ENCODE measurements at places on chromosomes 5 and 9. TPM values are rescaled to one million over a fixed set of nuclear protein-coding genes. Genes with fewer than 3 reads are reported as not detected.

- no peaks in the 10 kb centered on the region for H3K27me3 ChIP-seq
- H3K36me3 ChIP-seq: no peaks in the 10 kb centered on the region
- no peak overlapping the region for H3K27ac ChIP-seq
- DNase-seq: no peak
Measured at GRCh38 chr9:136291306-136292025, 12.4 kb downstream of the CCDC187 start.

The FOXD4L3 gene
- not detected for total RNA-seq

The DOLK gene
- total RNA-seq: 15.2 TPM

GRCh38 chr5:6396043-6396442 is 17.7 kb upstream of the MED10 start:
- H3K4me3 ChIP-seq: no peak overlapping the region
- no peaks in the 10 kb centered on the region for H3K36me3 ChIP-seq
- no peak for DNase-seq
- peaks cover 2% of the 10 kb centered on the region for H3K4me1 ChIP-seq
- H3K27me3 ChIP-seq: peaks cover 9% of the 10 kb centered on the region
- no peak overlapping the region for H3K27ac ChIP-seq

DNA sequence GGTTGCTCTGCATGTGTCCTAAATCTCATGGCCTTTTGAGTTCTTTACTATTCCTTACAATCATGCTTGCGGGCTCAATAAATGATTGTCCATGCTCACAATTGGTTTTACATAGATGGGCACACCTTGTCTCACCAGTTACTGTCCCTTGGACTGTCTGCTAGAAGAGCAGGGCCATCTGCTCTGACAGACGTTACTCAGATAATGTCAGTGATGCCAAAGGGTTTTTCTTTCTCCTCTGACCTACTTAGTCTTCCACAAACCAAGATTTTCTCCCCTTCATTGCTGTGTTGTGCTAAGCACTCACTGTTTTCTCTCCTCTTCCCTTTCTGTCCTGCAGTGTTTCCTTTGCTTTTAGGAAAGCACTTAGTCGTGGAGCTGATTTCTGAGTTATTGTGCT is 562.3 kb downstream of the KIF4B start:
- no peak for DNase-seq
- no peak overlapping the region for H3K4me3 ChIP-seq
- H3K27ac ChIP-seq: no peak overlapping the region
- no peaks in the 10 kb centered on the region for H3K27me3 ChIP-seq
- H3K4me1 ChIP-seq: no peaks in the 10 kb centered on the region

DNA sequence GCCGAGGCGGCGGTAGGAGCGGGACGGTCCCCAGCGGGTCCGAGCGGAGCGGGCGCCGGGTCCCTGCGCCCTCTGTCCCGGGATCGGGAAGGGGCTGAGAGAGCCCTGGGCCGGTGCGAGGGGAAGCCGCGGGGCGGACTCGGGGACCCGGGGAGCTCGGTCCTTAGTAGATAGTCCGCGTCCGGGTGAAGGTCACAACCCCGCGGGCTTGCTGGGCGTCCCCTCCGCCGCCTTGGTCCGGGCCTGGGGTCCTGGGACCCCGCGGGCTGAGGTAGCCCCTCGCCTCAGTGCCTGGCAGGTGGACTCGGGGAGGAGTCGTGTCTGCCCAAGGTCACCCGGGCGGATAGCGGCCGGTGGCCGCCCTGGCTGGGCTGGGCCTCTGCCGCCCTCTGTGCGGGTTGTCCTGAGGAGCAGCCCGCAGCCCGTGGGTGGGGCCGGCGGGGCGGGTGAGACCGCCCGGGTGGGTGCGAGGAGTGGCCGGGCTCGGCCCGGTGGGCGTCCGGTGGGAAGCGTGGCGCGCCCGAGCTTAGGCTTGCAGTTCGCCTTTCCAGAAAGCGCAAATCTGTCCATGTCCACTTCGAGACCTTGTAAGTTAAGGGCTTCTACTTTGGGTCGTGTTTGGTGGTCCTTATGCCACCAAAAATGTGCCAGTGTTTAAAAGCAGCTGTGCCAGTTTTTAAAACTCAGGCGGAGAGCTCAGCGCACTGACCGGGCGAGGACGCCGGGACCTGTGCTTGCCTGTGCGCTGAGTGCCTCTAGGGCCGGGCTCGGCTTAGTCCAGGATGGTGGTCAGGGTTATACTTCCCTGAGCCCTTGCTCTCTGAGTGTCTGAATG is 554 bp downstream of the SDHA start:
- H3K27me3 ChIP-seq: no peaks in the 10 kb centered on the region
- H3K27ac ChIP-seq: peak overlapping the region; percentile 93
- H3K4me3 ChIP-seq: peak overlapping the region; percentile 97

The ZNF300 gene
- total RNA-seq: 0.47 TPM

- H3K27ac ChIP-seq: no peak overlapping the region
- no peaks in the 10 kb centered on the region for H3K4me1 ChIP-seq
- peaks cover 80% of the 10 kb centered on the region for H3K27me3 ChIP-seq
- DNase-seq: peak; percentile 73
Measured at GRCh38 chr5:73170522-73170921, 2.5 kb upstream of the TMEM174 start.

DNA sequence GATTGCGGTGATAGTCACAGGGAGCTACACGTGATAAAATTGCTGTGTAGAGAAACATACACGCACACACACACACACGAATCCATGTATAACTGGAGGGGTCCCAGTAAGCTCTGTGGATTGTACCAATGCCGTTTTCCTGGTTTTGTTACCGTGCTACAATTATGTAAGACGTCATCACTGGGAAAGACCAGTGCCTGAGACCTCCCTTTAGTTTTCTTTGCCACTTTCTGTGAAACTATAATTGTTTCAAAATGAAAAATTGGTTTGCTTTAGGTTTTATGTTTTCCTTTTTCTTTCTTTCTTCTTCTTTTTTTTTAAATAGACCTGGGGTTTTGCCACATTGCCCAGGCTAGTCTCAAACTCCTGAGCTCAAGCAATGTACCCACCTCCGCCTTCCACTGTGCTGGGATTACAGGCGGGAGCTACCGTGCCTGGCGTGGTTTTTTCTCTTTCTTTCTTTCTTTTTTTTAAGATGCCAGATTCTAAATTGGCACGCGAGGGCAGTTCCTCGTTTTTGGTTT is 21.3 kb downstream of the OR2V2 start:
- H3K27me3 ChIP-seq: peaks cover 60% of the 10 kb centered on the region
- H3K4me3 ChIP-seq: peak overlapping the region; percentile 5
- peaks cover 61% of the 10 kb centered on the region for H3K4me1 ChIP-seq
- H3K36me3 ChIP-seq: peaks cover 3% of the 10 kb centered on the region

DNA sequence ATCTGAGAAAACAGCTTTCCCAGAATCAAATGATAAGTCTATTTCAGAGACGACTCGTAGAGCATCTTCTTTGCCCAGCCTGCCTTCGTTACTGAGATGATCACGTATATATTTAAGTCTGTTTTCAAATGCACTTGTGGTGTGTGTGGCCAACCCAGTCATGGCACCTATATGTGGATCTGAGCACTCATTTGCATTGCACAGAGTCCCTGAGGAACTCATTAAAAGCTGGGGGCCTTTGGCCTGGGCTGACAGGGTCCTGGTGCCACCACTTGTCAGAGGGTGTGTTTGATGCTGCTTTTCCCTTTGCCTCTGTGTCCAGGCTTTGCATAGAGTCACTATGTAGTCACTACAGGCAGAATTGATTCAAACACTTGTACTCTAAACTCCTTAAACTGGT is 17.4 kb upstream of the DMRT3 start:
- H3K4me1 ChIP-seq: no peaks in the 10 kb centered on the region
